NCI-H1930 (cell line): ENCODE measurements at places on chromosomes 1 and 21.
A peak's percentile ranks its signal among the peaks of the same experiment; 100 is the strongest.

DNA sequence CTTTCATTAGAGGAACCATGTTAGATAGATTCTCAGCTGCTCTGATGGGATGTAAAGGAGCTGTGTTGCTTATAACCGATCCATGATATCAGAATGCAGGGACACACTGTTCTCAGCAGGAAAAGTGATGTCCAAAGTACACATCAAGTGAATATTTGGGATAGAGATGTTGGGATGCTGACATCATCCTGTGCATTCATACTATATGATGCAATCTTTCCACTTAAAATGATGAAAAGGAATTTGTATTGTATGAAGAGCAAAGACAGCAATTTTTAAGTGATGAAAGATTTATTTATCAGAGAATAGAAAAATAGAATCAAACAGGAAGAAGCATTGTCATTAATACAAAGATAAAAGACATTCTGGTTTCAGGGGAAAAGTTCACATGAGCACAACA, 110.1 kb downstream of the ERG start:
- no peak for DNase-seq

DNA sequence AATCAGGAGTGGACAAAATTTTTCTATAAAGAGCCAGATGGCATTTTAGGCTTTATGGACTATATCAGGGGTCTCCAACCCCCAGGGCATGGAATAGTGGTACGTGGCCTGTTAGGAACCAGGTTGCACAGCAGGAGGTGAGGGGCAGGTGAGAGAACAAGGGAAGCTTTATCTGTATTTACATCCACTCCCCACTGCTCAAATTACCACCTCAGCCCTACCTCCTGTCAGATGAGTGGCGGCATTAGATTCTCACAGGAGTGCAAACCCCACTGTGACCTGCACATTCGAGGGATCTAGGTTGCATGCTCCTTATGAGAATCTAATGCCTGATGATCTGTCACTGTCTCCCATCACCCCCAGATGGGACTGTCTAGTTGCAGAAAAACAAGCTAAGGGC, 13.9 kb downstream of the PHTF1 start:
- DNase-seq = no peak

DNA sequence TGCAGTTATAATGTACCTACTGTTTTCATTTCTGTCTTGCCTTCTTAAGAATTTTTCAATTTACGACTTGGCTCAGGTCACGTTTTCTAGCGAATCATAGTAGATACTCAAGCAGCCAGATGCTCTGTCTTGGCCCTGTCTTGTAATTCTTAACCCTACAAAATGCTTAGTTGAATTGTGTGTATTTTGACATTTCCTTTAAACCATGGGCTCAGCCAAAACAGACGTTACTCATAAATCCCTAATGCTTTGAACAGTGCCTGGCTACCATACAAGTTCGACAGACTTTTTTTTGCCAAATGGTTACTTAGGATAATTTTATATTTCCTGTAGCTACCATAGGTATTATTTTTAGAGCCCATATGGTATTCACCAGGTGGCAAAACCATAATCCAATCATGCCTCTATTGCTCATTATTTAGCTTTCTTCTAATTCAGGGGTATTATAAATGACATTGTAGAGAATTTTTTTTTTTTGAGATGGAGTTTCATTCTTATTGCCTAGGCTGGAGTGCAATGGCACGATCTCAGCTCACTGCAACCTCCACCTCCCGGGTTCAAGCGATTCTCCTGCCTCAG, 54.3 kb downstream of the KCNK1 start:
- no peak for DNase-seq

- no peak for DNase-seq
These were observed 9.8 kb upstream of the AK5 start for GRCh38 chr1:77271852-77272580.

DNA sequence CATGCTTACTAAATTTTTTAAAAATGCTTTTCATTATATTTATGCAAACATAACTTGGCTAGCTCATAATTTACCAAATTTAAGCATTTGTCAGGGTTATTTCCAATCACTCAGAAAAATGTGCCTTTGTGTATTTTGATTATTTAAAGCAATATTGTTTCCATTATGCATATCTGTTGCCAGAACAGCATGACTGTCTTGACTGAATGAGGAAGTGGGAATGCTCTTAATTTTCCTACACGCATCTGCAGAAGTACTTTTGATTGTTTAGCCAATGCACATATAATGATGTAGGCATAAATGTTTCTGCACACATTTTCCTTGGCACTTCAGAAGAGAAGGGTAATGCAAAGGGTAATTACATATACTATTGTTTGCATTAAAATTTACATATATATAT, 92.5 kb upstream of the ADGRL2 start:
- no peak for DNase-seq

GRCh38 chr1:203702130-203702577, 62.8 kb upstream of the LAX1 start:
- peak; percentile 49 for DNase-seq

DNA sequence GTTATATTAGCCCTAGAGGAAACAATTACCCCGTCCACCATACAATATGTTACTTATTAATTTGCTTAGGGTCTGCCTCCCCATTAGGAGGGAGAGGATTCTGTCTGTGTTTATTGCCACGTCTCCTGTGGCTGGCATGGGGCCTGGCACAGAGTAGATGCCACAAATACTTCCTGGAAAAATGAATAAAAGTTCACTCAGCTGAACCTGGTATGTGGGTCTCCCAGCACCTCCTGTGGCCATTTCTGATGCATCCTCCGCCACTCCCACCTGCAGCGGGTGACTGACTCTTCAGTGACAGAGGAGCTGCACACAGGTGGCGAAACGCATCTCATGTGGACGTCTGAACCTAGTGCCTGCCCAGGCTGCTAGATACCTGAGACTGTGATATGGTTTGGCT, 112.7 kb downstream of the CLIC6 start:
- DNase-seq = no peak

DNA sequence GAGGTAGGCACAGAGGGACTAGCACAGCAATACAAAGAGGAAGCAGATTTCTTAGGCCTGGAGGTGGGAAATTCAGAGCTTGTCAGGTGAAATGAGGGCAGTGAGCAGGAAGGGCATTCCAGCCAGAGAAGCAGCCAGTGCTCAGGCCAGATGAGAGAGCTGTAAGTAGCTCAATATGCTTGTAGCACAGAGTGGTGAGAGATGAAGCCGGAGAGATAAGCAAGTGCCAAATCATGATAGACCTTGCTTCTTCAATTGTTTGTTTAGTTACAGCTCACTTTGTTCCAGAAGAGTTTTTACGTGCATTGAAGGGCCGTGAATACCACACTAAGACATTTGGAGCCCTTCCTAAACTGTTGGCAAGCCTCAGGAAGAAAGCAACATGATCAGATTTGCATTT, 42.0 kb upstream of the ADAMTS1 start:
- no peak for DNase-seq

DNA sequence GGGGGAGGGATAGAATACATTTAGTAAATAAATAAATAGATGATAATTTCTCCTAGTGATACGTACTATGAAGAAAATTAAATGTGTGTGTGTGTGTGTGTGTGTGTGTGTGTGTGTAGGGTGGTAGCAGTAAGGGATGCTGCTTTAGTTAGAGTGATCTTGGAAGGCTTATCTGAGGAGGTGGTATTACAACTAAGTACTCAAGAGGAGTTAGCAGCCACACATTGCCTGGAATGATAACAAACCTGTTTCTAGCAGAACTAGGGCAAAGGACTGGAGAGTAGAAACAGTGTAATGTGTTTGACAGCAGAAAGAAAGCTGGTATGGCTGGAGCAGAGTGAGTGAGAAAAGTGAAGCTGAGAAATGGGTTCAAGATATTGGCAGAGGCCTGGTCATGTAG, 58.3 kb upstream of the FASLG start:
- no peak for DNase-seq
